ENCODE measurements at places on chromosomes 5 and 9.

GRCh38 chr9:37033141-37033540, 927 bp downstream of the PAX5 start:
- DNase-seq, result no peak

DNA sequence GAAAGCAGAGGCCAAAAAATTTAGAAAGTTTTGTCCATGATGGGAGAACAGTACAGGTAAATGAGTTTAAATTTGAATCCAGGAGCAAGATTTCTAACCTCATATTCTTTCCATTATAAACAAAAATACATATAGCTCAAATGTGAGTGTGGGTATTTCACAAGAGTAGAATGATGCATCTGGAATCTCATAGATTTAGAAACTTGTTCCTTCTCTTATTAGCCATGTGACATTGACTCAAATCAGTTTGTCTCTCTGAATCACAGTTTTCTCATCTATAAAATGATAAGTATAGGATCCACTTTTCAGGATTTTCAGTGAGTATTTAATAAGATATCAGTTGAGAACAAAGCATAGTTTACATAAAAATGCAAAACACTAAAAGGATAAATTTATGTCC, 436.3 kb upstream of the PAPPA start:
- no peak for DNase-seq

DNA sequence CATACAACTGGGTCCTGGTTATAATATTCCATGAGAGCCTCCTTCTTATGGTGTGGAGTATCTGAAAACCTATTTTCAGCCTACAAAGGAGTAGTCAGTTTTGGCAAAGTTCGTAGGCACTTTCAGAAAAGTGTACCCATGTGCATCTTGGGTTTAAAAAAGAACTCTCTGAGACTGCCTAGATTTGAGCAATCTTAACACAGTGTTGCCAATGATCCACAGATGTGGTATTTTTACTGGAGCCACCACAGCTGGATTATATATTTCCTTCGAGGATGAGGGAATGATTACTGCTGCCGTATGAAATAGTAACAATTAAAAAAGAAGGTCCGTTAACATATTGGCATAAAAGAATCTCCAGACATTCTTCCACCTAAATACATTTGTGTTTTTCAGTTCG, 1.1 kb downstream of the PALM2AKAP2 start:
- no peak for DNase-seq

DNA sequence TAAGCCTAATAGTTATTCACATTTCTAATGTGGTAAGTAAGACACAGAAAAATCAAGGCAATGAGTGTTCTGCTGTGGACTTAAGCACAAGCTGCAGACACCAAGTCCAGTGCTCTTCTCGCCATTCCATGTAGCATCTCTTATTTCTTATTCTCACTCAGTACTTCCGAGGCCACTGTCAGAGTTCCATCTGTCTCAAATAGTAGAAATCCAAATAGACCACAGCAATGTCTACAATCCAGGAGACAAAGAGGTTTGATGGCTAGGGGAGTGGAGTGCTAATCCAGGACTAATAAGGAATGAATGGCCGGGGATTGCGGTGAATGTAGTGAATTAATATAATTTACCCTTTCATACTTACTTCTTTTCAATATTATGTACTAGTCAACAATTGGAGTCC, 147.3 kb downstream of the FBXL7 start:
- DNase-seq, result no peak

DNA sequence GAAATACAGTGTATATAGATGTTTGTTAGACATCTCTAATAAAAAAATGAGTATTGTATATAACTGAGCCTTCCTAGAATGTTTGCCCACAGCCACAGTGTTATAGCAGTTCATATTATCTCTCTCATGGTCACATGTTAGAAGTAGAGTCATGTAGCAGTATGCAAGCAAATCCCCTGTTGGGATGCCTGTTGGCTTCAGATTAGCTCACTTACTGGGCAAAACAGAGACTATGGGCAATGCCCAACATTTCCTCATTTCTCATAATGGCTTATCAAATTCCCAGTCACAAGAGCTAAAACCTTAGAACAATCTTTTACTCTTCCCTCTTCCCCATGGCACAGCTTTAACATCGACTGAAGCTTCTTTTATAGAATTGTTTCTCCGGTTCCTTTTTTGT, 27.0 kb upstream of the PDCD1LG2 start:
- no peak for DNase-seq

DNA sequence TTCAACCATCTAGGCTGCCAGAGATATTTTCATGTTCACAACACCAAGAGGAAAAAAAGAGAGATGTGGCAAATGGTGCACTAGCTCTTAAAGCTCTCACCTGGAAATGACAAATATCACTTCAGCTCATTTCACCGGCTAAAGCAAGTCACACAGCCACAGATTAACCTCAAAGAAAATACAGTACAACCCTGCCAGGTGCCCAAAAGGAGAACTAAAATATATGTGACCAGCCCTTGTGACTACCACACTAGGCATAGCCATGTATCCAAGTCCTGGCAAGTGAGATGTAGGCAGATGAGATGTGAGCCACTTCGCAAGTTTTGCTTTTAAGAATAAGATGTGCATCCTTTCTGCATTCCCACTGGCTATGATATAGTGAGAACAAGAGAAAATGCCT, 41.4 kb downstream of the AGTPBP1 start:
- DNase-seq, result no peak

Measured in hippocampal formation (tissue), 2 donors.